Stimulated activated CD8-positive, alpha-beta memory T cell treated with anti-CD3 and anti-CD28 coated beads, Interleukin-4, amount 100 ng/mL, for 1 hour (primary cell): ENCODE measurements at places on chromosomes 2 and 18.

GRCh38 chr2:1625281-1626001 is 118.9 kb downstream of the PXDN start:
- DNase-seq = no peak

DNA sequence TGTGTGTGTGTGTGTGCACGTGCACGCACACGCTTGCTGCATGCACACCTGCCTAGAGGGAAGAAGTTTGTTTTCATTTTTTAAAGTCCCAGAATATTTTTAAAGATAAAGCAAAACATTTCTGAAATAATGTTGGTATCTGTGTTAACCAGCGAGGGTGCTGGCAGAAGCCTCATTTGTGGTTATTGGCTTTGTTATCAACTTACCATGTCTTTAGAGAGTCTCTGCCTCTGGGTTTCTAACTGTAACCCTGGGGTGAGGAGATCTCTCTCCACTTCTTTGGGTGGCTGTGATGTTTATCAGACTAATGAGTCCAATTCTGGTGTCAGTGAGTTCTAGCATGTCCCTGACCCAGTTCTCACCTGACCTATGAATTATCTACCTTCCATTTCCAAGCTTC is 927.6 kb upstream of the FANCL start:
- DNase-seq = no peak

- DNase-seq = no peak
Measured at GRCh38 chr2:158291544-158292180, 164.9 kb downstream of the CCDC148 start.

DNA sequence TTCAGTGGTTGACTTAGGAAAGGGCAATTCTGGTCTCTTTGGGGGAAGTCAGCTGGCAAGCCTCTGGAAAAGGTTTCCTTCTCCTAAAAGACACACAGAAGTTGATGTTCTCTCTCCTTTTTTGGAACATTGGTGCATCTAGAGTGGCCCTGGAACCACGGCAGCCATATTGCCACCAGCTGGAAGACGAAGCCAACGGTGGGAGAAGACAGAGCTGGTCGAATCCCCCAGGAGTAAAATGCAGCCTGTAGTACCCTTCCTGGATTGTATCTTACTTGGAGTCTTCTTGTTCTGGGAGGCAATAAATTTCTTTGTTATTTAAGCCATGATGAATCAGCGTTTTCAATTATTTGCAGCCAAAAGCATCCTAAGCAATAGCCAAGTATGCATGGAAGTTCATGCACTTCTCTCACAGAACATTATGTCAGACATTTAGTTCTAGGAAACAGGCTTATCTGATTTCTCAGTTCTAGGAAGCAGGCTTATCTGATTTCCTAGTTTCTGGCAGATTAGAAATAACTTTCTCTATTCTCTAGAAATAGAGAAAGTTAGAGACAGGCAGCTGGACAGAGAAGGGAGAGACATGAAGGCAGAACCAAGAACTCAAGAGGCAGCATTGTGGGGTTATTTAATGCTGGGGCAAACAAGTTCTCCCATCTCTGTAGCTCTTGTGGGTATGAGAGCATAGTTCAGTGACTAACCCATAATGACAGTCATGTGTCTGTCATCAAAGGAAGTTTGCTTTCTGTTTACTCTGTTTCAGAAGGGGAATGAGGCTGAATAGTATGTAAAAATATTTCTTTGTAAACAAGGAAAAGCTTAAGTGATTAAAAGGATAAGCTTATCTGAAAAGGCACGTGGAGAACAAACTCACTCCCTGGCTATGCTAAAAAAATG is 40.5 kb upstream of the NABP1 start:
- no peak for DNase-seq

- DNase-seq = no peak
Measured at GRCh38 chr2:15800495-15801329, 139.6 kb upstream of the MYCN start.

- DNase-seq = no peak
Measured at GRCh38 chr2:127565261-127566138, 30.0 kb downstream of the MYO7B start.

- no peak for DNase-seq
Measured at GRCh38 chr2:31332521-31332920, 82.0 kb downstream of the XDH start.

- no peak for DNase-seq
Measured at GRCh38 chr2:218431878-218432277, 13.0 kb downstream of the VIL1 start.

GRCh38 chr2:218071218-218071937 is 2.3 kb downstream of the RUFY4 start:
- DNase-seq = no peak
